ENCODE measurements at places on chromosomes 13 and 19. TPM values are rescaled to one million over a fixed set of nuclear protein-coding genes. Genes with fewer than 3 reads are reported as not detected.

Gene PNMA8B
- 0.22 TPM for total RNA-seq

- DNase-seq, result no peak
- no peaks in the 10 kb centered on the region for H3K27me3 ChIP-seq
- H3K27ac ChIP-seq, result no peak overlapping the region
- no peak overlapping the region for H3K4me3 ChIP-seq
- no peaks in the 10 kb centered on the region for H3K4me1 ChIP-seq
Observed at GRCh38 chr13:38743466-38743865, 56.6 kb downstream of the FREM2 start.

DNA sequence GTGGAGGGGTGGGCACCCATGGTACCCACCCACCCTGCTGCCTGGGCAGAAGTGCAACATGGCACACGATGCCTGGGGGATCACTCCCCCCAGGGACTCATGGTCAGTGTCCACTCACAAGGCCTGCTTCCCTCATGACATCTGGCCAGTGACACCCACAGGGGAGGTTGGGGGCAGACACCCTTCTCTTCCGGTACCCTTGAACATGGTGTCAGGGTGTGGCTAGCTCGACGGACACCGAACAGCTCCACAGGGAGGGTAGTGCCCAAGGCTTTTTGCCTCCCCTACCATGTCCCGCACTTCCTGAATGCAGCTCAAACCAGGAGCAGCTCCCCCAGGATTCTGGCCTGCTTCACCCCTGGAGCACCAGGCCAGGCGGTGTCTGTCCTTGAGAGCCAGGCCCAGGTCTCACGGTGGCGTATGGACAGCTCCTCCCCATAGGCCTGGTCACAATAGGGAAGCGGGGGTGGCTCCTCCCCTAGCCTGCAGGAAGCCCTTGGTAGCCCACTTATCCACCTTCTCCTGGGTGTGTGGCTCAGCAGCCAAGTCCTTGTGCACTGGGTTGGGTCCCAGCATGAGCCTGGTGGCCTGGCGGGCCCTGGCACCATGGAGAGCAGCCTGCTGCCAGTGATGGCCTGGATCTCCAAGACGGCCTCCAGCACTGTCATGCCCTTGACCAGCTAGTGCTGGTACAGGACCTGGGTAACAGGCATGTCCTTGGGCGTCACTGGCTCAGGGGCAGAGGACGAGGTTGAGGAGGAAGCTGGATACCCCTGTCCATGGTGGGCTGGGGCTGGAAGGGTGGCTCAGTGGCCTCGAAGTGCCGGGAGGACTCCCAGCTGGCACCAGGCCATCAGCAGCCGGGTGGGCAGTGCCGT is 7.8 kb downstream of the ACP4 start:
- DNase-seq, result no peak
- H3K36me3 ChIP-seq, result peaks cover 14% of the 10 kb centered on the region
- no peaks in the 10 kb centered on the region for H3K27me3 ChIP-seq

DNA sequence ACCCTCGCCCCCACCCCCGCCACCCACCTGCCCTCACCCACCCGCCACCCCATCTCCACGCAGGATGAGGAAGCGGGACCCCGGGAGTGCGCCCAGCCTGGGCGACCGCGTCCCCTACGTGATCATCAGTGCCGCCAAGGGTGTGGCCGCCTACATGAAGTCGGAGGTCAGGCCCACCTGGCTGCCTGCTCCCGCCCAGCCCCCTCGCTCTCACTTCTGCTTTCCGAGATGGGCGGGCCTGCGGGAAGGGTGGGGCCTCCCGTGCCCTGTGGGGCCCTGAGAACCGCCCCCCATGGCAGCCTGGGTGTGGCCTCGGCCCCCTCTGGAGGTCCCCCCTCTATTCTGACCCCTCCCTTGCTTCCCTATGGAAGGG is 3.1 kb upstream of the SPIB start:
- no peak overlapping the region for H3K27ac ChIP-seq
- H3K36me3 ChIP-seq, result peaks cover 17% of the 10 kb centered on the region
- peaks cover 11% of the 10 kb centered on the region for H3K4me1 ChIP-seq
- H3K4me3 ChIP-seq, result no peak overlapping the region
- DNase-seq, result no peak

- DNase-seq, result no peak
- H3K4me3 ChIP-seq, result no peak overlapping the region
- H3K27ac ChIP-seq, result no peak overlapping the region
- H3K27me3 ChIP-seq, result no peaks in the 10 kb centered on the region
- H3K4me1 ChIP-seq, result no peaks in the 10 kb centered on the region
- H3K36me3 ChIP-seq, result no peaks in the 10 kb centered on the region
Observed at GRCh38 chr13:71576571-71576970, 290.4 kb downstream of the DACH1 start.
